ENCODE measurements at places on chromosomes 2 and 18.

DNA sequence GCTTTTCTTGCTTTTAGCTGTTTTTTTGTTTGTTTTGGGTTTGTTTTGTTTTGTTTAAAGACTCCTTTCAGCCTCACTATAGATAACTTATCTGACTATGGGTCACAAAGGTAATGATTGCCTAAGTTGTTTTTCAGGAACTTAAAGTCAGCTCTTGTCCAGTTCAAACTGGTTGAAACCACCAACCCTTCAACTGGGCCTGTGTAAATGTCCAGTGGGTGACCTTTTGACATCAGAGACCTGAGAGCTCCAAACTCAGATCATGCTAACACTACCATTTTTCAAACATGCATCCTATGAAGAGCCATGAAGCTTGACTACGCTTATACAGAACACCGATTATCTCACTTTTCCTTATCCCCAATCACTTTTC is 144.6 kb upstream of the RMP24 start:
- DNase-seq: no peak

GRCh38 chr2:151961558-151961957 is 133.3 kb upstream of the ARL5A start:
- DNase-seq: no peak

DNA sequence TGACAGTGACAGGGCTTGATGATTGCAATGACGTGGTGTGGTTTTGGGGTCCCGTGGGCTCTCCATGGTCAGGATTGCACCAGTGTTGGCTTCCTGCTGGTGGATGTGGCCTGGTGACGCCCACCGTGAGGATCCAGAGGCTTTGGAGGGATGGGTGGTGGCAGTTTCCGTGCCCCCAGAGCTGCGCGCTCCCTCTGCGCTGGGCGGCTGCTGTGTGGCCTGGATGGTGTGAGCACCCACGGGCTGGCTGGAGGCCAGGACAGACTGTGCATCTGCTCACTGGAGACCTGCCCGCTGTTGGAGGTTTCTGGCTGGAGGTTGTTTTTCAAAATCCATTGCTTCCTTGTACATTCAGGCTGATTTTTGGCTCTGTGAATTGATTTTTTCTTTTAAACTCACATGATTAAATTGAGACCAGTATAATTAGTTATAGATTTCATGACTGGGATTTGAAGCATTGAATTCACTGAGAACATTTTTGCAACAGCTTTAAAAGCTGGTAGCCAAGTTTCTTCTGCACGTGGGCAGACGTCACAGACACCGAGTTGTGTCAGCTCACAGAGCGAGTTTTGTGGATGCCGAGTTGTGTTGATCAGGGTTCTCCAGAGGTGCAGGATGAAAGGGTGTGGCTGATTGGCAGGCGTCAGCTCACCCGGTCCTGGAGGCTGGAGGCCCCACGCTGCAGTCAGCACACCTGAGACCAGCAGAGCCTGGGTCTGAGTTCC is 72.7 kb downstream of the KCNG2 start:
- DNase-seq: peak; percentile 30

DNA sequence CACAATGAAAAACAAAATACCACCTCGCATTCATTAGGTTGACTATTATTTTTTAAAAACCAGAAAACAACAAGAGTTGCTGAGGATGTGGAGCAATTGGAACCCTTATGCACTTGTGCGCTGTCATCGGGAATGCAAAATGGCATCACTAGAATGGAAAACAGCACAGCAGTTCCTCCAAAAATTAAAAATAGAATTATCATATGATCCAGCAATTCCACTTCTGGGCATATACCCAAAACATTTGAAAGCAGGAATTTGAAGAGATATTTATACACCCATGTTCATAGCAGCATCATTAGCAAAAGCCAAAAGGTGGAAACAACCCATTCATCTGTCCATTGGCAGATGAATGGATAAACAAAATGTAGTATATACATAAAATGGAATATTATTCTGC is 11.9 kb upstream of the NMUR1 start:
- no peak for DNase-seq

DNA sequence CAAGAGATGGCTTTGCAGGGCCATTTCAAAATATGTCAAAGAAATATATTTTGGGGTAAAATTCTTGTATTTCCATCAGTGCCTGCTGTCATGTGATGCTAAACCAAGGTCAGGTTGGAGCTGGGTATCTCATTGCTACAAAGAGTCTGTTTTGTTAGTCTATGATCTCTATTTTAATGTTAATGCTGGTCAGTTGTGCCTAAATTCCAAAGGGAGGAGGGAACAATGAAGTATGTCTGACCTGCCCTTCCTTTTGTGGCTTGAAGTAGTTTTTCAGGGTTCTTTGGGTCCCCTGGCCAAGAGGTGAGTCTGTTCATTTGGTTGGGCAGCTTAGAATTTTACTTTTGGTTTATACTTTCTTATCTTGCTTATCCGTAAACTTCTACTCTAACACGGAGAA is 61.6 kb upstream of the DYNAP start:
- DNase-seq: no peak

GRCh38 chr2:62783679-62784078 is 78.2 kb downstream of the EHBP1 start:
- no peak for DNase-seq

DNA sequence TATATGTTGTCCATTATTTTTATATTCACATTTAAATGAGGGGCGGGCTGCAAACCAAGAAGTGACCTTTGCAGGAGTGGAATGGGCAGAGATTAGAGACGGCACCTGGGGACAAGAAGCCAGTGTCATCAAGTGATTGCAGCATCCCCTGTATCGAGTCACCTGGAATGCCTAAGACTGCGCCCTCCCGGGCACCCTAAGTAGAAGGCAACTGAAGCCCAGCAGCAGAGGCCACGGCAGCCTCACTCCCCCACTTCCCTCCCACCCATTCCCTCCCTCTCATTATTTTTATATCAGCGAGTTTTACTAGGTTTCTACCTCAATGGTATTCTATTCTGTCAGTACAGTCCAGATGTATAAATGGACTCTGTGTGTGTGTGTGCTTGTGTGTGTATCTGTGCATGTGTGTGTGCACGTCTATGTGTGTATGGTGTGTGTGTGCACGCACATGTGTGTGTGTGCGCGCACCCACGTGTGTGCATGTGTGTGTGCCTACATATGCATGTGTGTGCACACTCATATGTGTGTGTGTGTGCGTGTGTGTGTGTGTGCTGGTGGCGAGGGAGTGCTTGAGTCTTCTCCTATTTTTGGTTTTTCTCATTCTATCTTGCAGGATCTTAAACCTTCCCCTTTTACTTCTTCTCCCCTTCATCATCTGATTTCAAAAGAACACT is 106.8 kb upstream of the SLC66A3 start:
- no peak for DNase-seq

- DNase-seq: no peak
Observed at GRCh38 chr2:201257381-201257955, 2.9 kb upstream of the CASP8 start.

GRCh38 chr2:168687314-168687713 is 115.1 kb upstream of the NOSTRIN start:
- no peak for DNase-seq

GRCh38 chr2:26455037-26455669 is 22.8 kb downstream of the OTOF start:
- no peak for DNase-seq

DNA sequence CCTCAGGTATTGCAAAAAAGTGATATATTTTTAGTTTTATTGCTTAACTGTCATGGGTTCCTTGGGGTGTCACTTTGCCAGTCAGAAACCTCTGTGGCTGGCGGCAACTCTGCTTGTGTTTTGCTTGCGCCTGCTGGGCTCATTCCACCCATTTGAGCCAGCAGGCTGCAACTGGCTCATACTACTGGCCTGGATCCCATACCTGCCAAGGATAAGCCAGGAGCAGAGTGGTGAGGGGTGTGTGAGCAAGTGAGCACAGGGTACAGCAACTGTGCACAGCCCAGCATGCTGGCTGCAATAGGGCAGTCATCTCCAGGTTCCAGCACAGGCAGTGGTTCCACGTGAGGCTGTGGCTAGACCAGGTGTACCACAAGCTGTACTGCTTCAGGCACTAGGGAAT is 687.5 kb downstream of the NYAP2 start:
- peak; percentile 71 for DNase-seq

DNA sequence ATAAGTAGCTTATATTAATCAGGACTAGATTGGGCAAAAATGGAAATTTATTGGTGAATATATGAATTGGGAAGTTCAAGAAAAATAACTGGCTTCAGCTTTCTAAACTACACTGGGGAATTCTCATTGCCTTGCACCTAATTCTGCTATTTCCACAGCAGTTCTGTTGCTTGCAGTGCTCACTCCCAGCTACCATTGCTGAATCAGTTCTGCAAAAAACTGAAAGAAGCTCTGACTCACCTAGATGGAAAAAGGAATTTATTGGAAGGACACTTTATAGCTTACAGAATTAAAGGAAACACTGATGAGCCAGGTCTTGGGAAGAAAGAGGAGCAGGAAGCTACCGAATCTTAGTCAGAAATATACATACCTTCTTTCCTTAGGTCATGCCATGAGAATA is 60.3 kb upstream of the ACVR1 start:
- DNase-seq: no peak

GRCh38 chr2:39059366-39059952 is 61.4 kb downstream of the SOS1 start:
- DNase-seq: no peak

DNA sequence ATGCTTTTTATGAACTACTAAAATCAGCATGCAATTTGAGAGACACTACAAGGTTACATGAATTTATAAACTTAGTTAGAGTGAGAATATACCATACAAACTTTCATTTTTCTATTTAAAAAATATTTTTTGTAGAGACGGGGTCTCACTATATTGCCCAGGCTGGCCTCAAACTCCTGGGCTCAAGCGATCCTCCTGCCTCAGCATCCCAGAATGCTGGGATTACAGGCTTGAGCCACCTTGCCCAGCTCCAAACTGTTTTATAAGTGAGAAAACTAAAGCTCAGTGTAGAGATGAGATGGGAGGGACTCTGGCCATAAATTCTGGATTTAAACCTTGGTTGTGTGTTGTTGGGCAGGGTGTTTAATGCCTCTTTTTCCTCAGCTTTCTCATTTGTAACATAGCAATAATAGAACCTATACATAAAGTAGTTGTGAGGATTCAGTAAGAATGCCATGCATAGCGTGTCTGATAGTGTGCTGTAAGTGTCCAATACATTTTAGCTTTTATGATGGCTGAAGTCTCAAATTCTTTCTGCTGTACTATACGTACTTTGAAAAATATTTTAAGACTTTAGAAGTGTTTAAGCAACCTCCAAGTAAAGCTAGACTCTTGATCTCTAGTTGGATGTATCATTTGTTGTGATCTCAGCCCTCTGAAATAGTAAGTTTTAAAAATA is 9.7 kb downstream of the CAB39 start:
- DNase-seq: no peak

- no peak for DNase-seq
Observed at GRCh38 chr2:202555356-202555755, 79.4 kb upstream of the FAM117B start.

DNA sequence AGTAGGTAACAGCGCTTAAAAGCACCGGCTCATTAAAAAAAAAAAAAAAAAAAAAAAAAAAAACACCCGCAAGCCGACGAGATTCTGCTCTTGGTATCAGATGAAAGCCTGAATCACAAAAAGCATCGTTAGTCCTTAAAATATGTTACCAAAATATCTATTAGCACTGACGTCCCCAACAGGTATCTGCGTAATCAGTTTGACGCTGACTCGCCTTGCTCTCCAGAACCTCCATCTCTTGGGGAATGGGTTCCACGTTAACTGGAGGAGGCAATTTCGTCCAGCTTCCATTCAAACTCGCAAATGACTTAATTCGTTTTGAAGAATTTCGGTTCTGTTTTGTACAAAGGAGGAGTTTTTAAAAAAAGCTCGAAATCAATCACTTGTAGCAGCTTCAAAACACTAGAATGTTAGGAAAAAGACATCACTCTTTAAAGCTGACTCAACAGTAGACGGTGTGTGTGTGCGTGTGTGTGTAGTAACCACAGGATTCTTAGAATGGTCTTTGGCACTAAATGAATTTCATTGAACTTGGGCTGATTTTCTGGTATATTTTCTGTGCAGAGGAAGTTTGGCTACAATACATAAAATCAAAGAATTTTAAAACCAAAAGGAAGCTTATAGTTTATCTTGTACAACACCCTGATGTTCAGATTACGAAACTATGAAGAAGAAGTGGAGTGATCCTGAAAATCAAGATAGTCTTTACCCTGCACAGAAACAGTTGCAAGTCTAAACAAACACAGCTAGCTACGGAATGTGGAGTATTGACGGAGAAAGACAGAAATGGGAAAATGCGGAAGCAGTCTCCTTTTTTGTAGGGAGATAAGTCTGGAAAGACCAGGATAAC is 1.1 kb upstream of the PGAP1 start:
- DNase-seq: no peak

DNA sequence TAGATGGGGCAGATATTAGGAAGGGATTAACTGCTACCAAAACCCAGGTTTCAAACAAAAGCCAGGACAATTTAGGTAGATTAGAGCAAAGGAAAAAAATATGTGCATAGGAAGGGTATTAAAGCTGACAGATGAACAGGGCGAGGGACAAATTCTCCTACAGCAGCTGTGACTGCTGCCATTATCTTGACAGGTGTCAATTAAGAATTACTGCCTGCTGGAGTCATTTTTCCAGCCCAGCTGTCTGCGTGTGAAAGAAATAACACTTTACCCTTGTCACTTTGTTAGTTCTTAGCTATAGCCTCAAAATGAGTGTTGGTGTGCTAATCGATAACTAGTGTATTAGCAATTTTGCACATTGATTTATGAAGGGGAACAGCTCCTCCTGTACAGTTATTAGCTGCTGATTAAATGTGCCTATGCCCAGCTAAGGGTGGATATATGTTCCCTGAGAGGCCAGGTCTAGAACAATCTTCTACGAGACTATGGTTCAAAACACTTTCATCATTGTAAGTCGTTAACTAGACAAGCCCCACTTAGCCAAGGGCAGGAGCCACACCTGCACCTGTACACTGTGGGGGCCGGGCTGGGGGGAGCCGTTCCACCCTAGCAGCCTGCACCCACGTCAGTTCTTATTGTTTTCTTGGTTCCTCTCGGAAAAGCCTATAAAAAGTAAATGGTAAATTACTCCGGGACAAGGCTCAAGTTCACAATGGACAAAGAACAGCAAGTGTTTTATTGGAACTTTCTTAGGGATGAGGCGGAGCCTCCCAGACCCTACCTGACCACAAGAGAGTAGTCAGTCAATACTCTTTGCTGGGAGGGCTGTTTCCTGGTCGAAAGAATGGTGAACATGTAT is 7.7 kb downstream of the TSHZ1 start:
- DNase-seq: no peak

DNA sequence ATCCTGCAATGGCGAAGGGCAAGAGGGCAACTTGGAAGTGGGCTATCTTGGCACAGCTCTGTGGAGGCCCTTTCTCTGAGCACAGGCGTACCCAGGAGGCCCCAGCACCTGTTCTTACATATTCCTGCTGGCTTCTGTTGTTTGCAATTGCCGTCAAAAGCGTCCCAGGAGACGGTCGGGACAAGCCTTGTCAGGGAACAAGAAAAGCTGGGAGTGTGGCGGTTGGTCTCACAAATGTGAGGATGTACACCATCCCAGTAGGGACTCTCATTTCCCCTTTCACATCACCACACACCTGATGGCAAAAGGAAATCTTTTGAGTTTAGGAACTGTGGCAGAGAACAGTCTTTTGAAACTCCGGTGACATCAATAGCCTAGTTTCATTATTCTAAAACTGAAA is 94.7 kb upstream of the EFEMP1 start:
- no peak for DNase-seq

GRCh38 chr2:189391201-189391600 is 50.1 kb upstream of the WDR75 start:
- no peak for DNase-seq

GRCh38 chr2:96873651-96874096 is 3.8 kb upstream of the SEMA4C start:
- no peak for DNase-seq

Data from left lobe of liver (tissue), 2 donors.